ENCODE measurements at places on chromosomes 3 and 15.

GRCh38 chr15:100877551-100877950, 2.1 kb upstream of the ALDH1A3 start:
- DNase-seq: no peak

- no peak for DNase-seq
Observed at GRCh38 chr15:90883526-90883975, 753 bp upstream of the FES start.

DNA sequence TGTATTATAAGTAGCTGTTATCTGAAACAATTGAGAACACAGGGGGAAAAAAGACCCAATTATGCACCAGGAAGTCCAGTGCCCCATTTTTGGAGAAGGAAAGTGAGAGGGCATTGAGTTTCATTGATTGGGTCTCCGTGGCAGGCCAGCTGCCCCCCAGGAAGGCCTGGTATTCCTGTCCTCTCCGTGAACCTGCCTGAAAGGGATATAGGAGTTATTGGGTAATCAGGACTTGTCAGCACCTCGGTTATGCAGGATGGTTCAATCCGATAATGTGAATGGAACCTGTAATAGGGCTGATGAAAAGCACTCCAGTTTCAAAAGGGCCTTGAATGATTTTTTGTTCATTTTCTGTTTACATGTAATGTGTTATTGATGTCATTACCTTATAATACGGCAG, 122.0 kb upstream of the RARB start:
- DNase-seq: no peak

DNA sequence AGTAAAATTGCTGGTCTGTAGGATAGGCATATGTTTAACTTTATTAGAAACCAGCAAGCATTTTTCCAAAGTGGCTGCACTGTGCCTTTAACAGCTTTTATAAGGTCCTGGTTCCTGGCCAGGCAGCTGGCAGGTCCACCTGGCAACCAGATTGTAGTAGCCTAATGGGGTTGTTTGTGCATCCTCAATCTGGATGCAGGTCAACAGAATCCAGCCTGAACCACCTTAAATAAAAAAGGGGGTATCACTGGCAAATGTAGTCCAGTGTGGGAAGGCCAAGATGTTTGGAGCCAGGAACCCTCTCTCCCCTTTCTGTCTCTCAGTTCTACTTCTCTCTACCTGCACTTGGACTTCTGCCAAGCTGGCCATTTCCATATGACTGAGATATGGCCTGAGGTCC, 200.3 kb downstream of the ZNF621 start:
- no peak for DNase-seq

DNA sequence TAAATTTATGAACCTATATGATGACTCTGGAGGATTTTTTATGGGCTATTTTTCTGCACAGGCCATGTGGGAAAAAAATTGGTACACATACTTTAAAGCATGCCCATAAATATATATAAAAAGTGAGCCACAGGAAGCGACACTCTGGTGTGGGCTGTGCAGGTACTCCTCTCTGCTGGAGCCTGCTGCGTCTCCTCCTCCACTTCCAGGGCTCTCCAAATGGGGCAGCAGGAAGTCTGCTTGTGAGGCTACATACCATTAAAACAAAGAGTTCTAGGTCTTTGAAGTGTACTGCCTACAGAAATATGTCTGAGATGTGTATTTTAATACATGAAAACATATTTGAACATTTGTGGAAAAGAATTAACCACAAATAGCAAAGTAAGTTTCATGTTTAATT, 135.1 kb downstream of the CTNNB1 start:
- no peak for DNase-seq

GRCh38 chr3:157098823-157099185, 61.1 kb downstream of the CCNL1 start:
- DNase-seq: no peak

DNA sequence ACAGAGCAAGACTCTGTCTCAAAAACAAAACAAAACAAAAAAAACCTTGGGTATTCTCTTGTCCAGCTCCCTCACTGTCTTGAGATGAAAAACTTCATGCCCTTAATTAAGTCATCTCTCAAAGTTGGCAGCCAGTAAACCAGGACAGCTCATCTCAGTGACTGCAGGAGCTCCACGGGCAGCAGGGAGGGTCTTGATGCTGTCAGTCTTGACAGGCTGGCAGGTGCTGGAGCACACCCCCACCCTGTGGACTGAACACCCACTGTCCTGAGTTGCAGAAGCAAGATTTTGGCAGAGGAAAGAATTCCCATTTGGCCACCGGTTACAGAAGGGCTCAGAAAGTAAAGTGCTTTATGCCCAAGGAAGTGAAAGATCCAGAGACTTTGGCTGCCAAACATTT, 8.0 kb downstream of the DNAJA4 start:
- no peak for DNase-seq

DNA sequence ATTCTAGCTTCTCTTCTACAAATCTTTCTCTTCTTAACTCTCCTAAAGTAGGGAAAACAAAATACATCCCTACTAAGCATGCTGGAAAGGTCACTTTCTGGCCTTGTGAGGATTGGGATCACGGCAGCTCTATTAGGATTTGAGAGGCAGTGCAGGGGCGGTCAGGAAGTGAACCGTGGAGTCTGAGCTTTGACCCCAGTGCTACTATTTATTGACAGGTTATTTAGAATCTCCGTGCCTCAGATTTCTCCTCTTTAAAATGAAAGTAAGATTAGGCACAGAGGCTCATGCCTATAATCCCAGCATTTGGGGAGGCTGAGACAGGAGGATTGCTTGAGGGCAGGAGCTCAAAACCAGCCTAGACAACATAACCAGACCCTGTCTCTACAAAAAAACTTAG, 42.0 kb upstream of the CHRM5 start:
- DNase-seq: no peak

- no peak for DNase-seq
Observed at GRCh38 chr15:28459279-28459678, 73.5 kb downstream of the GOLGA8G start.

- no peak for DNase-seq
Observed at GRCh38 chr3:76051145-76051544, 265.8 kb upstream of the ZNF717 start.

GRCh38 chr15:27086149-27086548, 115.2 kb downstream of the GABRG3 start:
- DNase-seq: no peak

- DNase-seq: no peak
Observed at GRCh38 chr15:26083457-26083856, 220.3 kb upstream of the ATP10A start.

DNA sequence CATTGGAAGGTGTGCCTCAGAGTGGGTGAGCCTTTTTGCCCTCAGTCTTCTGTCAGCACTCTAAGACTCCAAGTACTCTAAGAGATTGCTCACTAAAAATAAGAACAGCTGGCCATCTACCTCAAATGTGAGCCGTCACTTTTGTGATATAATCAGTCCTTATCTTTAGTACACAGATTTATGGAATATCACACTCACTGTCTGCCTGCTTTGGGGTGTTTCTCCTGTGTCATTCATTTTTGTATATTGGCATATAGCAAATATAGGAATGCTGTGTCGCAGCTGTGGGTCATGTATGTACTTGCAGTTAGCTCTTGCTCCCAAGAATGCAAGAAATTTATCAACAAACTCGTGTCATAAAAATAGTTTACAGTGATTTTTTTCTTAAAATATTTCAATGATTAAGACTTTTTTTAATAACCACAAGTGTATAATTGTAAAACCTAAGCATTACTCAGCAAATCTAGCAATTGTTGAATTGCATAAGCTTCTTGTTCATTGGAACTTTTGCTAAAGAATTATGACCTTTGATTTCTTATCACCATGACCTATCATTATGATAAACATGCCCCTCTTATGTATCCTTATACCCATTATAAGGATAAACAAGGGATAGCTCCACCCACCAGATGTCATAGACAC, 18.8 kb downstream of the SETD5 start:
- DNase-seq: no peak

DNA sequence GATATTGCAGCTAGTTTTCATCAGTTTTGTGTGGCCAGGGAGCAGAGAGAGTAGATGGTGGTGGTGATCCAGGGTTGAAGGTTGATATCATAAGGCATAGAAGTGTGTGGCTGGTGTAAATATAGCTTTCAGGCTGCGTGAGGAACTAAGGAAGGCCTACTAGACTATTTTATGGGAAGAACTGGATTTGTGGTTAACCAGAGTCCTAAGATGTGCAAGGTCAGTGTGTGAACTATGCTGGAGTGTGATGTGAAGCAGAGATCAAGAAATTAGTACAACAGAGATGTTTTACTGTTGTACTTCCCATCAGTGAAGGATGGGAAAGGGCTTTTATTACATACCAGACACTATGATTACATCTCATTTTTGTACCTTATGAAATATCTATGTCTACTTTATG, 41.5 kb downstream of the MAPK6 start:
- no peak for DNase-seq

- no peak for DNase-seq
Observed at GRCh38 chr3:128572644-128573105, 77.9 kb downstream of the RPN1 start.

- DNase-seq: no peak
Observed at GRCh38 chr3:69752241-69752640, 13.0 kb downstream of the MITF start.

DNA sequence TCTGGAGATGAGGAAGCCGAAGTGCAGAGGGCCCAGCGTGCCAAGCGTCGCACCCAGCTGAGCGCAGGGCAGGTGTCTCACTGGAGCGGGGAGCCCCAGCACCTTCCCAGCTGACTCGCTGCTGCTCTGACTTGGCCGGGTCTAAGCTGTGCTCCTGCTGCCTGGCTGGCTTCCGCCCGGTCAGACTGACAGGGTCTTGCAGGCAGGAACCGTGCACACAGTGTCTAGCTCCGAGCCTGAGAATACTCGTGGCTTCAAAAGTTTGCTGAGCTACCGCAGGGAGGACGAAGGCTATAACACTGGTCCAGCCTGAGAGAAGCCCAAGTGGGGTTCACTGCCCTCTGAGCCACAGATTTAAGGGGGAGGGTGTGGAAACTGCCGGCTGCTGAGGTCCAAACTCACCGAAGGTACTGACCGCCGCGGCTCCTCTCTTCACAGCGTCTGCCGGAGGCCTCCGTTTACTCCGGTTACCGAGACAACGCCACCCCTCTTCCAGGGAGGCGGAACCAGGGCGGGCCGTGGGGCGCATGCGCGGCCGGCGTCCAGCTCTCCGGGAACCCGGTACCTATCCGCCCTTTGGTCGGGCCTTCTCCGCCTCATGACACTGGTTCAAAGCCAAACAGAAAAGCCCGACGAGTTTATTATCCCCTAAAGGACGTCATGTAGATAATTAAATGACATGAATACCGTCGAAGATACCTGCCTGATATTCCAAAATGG, at the start of gene CFAP44:
Gene CFAP44, minus strand, starts transcription at position 443 of the 720 bp plus-strand sequence. CDS start 7,829 bp downstream, outside the sequence.
- DNase-seq: peak; percentile 54

Data from globus pallidus (tissue), 1 donor.